ENCODE measurements at places on chromosomes 11 and 22.

DNA sequence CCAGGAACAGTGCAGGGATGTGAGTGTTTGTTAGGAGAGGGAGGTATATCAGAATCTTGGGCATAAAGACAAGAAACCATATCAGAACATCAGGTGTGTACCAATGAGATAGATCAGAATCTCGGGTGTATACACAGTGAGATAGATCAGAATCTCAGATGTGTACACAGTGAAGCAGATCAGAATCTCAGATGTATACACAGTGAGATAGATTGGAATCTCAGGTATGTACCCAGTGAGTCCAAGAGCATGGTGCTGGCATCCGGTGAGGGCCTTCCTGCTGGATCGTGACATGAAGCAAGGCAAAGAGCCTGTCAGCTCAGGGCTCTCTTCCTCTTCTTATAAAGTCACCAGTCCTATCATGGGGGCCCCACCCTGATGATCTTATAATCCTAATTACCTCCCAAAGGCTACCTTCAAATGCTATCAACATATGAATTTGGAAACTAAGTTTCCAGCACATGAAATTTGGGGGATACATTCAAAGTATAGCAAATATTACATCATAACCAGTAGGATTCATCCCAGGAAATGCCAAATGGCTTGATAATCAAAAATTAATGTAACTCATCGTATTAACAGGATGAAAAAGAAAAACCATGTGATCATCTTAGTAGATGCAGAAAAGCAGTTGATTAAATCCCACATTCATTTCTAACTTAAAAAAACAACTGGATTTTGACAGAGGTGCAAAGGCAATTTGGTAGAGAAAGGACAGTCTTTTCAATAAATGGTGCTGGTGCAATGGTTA lies 28.6 kb downstream of the PPARA start:
- DNase-seq = no peak

- no peak for DNase-seq
Observed at GRCh38 chr11:64352099-64352994, 6.6 kb upstream of the RPS6KA4 start.

- DNase-seq = no peak
Observed at GRCh38 chr11:46835897-46836296, 10.2 kb downstream of the CKAP5 start.

DNA sequence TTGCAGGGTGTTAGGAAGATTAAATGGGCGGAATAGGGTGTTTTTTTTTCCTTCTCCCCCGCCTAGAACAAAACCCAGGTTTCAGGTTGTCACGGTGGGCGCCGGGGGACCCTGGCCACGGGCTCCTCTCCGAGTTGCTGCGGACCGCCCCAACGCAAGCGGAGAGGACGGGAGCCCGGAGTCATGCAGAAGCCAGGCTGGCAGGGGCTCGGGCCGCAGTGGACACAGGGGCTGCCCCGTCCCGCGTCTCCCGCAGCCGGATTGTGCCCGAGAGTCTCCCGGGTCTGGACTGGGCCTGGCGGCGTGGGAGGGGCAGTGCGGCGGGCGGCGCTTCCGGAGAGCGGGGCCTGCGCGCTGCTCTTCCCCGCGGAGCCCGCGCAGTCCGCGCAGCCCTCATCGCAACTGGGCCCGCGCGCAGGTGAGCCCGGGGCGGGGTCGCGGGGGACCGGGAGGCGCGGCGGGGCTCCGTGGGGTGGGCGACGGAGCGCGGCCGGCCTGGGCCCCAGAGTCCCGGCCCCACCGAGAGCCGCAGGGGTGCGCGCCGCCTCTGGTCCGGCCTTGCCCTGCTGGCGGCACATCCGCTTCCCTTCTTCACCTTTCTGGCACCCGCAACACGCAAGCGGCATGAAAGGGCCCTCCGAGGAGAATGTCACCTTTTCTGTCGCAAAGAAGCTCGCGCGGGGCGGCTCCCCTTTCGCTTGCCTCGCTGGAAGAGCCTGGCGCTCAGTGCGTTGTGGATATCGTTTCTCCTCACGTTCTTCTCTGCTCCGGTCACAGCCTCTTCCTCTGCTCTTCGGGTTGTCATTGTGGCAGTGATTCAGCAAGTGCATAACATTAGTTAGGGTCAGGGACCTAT lies at the start of gene TIRAP:
TIRAP (plus strand) TSS at position 358 of the 856 bp plus-strand sequence. CDS start 7,802 bp downstream, outside the sequence.
- DNase-seq = peak; percentile 40

GRCh38 chr11:123537726-123538125 lies 107.7 kb downstream of the GRAMD1B start:
- DNase-seq = no peak

Data from activated CD4-positive, alpha-beta T cell treated with anti-CD3 and anti-CD28 coated beads, Interleukin-2, amount 50 U/mL, for 4 hours (primary cell).